ENCODE measurements at places on chromosomes 11 and 22.

DNA sequence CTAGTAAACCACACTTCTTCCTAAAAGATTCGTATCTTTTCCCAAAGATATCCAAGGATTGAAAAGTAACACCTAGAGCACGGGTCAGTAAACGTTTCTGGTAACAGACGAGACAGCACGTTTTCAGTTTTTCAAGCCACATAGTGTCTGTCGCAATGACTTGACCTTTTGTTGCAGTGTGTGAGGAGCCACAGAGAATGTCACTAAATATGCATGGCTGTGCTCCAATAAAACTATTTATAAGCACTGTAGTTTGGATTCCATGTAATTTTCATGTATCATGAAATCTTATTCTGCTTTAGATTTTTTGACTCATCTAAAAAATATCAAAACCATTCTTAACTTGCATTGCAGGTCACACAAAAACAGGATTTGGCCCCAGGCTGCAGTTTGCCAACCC, 18.3 kb upstream of the MICAL3 start:
- no peak for DNase-seq

DNA sequence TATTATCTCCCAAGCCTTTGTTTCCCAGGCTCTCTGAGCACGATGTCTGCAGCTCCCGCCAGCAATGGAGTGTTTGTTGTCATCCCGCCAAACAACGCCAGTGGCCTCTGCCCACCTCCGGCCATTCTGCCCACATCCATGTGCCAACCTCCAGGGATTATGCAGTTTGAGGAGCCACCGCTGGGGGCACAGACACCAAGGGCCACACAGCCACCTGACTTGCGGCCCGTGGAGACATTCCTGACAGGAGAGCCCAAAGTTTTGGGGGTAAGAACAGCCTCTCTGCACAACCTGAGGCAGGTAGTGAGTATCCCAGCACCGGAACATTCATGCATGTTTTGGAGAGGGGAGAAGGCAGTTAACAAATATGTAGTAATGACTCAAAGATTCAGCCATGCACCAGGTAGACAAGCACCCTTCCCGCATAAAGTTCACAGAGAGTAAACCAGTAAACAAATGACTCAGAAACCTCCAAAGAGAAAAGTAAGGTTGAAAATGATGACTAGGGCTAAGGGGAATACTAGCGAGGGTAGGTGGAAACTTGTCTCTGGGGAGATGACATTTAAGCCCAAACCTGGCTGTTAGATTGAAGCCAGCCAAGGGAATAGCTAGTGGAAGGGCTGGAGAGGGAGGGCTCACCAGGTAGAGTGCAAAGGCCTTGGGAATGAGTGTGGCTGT, 7.2 kb downstream of the MS4A15 start:
- DNase-seq, result no peak

GRCh38 chr11:124633355-124633754, 10.7 kb downstream of the TBRG1 start:
- DNase-seq, result peak; percentile 31

- peak; percentile 36 for DNase-seq
These were observed 402.0 kb upstream of the CADM1 start for GRCh38 chr11:115906171-115906570.

DNA sequence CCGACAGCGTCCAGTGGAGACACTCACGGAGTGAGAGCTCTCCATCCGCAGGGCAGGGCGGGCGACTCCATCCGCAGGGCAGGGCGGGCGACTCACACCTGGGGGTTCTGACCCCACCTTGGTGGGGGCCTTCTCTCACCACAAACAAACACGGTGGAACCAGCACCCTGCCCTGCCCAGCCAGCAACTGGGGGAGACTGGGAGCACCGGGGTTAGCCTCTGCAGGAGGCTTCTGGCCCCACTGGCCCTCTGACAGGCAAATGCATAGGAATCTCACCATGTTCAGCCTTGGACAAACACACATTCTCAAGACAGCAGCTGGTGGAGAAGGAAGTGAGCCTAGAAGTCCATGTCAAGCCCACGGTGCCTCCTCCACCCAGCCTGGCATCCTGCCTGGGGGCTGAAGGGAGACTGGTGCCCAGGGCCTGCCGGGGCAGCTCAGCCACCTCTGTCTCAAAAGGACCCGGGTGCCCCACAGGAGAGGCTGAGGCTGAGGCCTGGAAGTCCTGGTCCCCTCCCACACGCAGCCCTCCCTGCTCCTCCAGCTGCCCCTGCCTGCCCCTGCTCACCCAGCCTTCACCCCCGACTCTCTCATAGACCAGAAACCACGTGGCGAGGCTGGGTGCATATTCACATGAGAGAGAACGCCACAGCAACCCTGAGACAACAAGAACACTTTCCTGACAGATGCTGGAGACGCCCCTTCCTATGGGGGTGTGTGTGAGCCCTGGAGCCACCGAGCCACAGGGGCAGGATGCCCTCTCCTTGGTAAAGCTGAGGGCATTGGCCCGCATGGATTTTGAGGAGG, 98.4 kb upstream of the B3GAT1 start:
- DNase-seq, result no peak
